ENCODE measurements at places on chromosomes 11 and 22.

DNA sequence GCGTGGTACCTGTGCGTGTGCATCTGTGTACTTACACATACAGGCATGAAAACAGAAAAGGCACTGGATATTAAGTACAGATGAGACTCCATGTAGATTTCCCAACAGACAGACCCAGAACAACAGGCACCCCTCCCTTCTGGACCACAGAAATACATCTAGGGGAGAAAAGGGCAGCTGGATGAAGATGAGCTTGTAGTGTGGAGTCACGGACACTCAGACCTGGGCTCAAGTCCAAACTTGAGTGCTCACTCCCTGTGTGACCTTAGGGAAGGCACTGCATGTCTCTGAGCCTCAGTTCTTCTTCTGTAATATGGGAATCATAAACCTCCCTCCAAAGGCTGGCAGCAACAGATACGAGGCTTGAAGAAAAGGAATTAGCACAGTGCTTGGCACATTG, 108.9 kb downstream of the GALNT18 start:
- no peak for DNase-seq

- DNase-seq = peak; percentile 29
These were observed 1.5 kb downstream of the CACNG2 start for GRCh38 chr22:36701965-36702621.

DNA sequence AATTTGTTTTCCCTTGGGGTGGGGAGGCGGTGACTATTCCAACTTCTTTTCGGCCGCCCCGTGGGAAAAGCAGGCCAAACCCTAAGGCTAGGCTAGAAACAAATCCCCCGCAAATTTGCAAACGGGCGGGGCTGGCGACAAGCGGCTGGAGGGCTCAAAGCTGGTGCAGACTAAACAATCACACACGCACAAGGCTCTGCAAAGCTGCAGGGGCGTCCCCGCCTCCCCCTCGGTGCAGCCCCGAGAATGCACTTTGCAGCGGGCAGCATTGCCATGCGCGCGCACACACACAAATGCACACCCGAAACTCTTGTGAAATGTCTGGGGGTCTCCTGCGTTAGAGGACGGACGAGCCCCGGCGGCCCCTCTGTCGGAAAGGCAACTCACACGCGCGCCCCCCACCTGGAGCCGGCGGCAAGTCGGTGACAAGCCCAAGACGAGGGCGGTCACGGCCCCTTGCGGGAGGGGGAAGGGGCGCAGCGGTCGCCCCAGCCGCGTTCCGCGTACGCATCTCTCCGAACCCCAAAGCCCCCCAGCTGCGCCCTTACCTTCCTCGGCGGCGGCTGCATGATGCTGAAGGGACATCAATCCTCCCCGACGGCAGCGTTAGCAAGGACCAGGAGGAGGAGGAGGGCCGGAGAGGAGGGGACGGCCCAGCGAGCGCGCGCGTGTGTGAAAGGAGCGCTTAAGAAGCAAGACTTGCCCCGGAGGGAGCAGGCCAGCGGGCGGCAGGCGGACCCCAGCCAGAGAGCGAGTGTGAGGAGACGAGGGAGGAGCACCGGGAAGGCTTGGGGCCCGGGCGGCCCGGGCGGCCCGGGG, 600 bp downstream of the FCHSD2 start:
- peak; percentile 66 for DNase-seq

- DNase-seq = no peak
These were observed 25.2 kb upstream of the LRRC32 start for GRCh38 chr11:76695771-76696170.

GRCh38 chr11:43723617-43724016, 43.1 kb downstream of the HSD17B12 start:
- DNase-seq = peak; percentile 35

GRCh38 chr22:40463683-40464082, 93.3 kb downstream of the SGSM3 start:
- no peak for DNase-seq

GRCh38 chr11:131810541-131810940, 440.1 kb downstream of the NTM start:
- DNase-seq = no peak

GRCh38 chr22:45762545-45763235, 91.1 kb downstream of the ATXN10 start:
- no peak for DNase-seq

GRCh38 chr11:65891219-65892136, 1.0 kb downstream of the CCDC85B start:
- no peak for DNase-seq

DNA sequence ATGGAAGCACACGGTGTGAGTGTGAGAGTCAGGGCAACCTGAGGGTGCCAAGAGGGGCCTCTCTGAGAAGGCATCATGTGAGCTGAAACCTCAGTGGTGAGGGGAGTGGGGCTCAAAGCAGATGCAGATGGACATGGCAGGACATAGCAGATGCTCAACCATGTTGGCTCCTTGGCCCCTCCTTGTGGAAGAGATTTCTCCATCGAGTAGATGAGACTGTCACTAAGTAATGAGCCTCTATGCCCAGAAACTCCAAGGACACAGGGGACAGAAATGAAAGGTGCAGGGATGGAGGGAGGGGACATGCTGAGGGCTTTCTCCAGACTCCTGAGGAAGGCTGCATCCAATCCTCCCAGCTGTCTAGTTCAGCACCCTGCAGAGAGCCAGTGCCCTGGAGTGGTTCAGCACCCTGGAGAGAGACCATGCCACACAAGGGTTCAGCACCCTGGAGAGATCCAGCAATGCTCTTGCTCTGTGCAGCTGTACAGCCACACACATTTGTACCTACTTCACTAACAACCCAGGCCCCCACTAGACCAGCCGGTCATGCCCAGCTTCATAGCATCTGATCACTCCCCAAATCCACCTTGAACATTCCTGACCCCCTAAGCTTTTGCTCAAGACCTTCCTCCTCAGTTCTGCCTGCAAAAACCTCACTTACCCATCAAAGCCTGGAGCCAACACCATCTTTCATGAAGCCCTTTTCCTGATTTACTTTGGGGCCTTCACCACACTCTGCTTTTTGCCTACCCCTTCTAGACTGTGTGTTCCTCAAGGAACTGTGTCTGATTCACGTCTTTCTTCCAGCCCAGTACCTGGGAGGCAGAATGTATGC, 252.0 kb downstream of the CTTN start:
- no peak for DNase-seq

DNA sequence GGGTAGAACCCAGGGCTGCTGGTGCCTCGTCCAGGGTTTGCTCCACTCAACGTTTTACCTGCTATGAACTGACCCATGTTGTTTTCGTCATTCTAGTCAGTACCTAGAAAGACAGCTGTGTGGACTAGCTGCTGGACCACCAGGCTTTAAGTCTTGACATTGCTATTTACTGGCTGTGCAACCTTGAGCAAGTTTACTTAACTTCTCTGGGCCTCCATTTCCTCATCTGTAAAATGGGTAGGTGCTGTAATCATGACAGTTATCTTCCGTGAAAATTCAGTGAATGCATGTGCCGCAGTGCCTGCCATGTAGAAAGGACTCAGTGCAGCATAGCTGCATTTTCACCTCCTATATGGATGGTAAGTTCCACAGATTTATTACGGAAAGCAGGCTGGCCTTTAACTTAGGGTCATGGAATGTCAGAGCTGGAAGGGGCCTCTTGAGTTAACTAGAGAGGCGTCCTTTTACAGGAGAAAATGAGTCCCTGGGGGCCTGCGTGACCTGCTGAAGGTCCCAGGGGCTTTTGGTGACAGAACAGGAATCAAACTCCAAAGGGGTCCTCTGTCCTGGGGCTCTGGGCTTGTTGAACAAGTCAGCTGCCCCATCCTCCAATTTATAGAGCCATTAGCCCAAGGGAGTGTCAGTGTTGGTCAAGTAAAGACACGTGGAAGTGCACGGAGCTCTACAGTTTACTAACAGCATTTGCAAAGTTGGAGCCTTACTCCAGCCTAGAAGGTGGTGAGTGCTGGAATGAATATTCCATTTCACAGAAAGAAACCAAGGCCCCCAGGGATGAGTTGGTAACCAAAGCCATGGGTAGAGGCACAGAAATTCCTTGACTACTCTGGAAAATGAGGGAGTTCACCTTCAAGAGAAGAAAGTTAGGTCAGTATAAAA, 12.0 kb upstream of the MALAT1 start:
- no peak for DNase-seq

DNA sequence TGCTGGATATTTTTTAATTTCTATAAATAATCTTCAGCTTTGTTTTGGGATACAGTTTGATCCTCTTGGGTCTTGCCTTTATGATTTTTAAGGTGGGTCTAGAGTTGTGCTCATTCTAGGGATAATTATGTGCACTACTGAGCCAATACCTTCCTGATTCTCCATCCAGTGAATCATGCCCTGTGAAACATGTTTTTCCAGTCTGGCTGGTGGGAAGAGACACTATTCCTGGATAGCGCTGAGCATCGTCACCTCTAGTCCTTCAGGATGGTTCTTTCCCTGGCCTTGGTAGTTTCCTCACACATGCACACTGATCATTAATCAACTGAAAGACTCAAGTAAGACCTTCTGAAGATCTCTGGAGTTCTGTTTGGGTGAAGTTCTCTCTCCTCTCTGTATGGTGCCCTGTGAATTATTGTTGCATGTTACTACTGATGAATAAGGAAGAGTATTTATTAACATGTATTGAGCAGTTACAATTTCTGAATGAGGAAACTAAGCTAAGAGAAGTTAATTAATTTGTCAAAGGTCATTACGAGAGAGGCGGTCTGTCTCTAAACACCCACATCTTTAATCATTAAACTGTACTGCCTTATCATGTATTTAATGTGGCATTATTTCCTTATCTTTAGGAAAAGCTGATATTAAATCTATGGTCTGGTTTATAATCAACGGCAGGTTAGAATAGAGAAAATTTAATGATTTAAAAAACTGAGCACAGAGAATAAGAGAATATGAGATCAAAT, 39.1 kb upstream of the LIPT2 start:
- no peak for DNase-seq

DNA sequence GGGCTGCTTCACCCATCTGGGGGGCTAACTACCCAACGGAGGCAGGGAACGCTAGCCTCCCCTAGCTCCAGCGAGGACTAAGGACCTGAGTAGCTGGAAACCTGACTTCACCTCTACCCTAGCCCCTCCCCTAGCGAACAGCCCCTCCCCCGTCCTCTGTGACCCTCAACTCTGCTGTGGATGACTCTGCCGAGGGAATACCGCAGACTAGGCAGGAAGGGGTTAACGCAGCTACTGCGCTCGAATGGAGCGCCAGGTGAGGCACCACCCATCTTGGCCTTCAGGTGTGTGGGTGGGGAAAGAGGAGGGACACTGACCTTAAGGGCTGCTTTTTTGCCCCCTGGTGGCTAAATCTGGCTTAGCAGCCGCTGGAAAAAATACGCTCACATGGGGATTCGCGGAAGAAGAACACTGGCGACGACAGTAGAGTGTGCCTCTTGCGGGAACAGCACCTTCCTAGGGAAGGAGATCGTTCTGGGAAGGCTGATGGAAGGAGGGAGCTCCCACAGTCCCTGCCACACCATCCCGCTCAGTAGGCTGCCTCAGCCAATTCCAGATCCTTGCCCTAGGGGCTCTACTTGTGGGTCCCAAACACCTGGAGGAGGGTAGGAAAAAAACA, 4.5 kb upstream of the BCL9L start:
- DNase-seq = peak; percentile 80

DNA sequence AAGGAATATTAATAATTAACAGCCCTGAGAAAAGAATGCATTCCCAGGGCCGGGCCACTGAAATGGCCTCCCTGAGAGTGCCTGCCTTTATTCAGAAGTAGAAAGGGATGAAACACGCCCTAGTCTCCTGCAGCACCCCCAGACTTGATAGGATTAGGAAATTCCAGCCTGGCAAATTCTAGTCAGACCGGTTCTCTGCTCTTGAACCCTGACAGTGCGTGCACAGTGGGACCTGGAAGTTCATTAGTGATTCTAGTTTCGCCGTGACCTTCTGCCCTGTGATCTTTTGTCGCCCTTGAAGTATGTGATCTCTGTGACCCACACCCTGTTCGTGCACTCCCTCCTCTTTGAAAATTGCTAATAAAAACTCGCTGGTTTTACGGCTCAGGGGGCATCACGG, 2.1 kb upstream of the GSTP1 start:
- no peak for DNase-seq

DNA sequence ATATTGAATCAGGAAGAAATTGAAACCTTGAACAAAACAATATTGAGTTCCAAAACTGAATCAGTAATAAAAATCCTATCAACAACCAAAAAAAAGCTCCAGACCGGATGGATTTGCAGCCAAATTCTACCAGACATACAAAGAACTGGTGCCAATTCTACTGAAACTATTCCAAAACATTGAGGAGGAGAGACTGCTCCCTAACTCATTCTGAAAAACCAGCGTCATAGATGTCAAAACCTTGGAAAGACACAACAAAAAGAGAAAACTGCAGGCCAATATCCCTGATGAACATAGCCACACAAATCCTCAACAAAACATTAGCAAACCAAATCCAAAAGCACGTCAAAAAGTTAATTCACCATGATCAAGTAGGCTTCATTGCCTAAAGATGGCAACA, 353.8 kb downstream of the TMEM135 start:
- no peak for DNase-seq

- no peak for DNase-seq
These were observed 48.0 kb upstream of the SLC5A1 start for GRCh38 chr22:31995046-31995445.

GRCh38 chr11:31687861-31688260, 123.3 kb downstream of the PAX6 start:
- no peak for DNase-seq

DNA sequence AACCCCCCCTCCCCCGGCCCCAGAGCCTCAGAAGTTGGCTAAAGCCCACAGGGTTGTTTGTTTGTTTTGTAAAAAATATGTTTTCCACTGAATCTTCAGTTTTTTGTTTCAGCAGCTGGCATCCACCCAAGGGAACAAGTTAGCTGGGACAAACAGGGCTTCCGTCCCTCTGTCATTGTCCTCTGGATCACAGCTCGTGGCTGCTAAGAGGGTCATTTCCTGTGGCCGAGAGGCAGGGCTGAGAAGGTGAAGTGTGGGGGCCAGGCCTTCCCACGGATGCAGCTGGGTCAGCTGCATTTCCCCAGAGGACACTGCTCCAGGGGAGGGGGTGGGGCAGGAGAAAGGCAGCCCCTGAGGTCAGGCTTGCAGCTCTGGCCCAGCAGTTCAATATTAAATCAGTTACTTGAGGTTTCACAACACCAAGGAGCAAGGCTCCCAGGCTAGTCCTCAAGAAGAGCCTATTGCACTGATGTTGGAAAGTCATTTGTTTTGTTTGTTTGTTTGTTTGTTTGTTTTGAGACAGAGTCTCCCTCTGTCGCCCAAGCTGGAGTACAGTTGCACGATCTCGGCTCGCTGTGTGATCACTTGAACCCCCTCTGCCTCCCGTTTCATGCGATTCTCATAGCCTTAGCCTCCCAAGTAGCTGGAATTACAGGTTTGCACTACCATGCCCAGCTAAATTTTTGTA, 34.4 kb upstream of the SMTN start:
- peak; percentile 49 for DNase-seq

GRCh38 chr11:120985718-120986569, 38.0 kb upstream of the TBCEL start:
- no peak for DNase-seq

GRCh38 chr11:9796266-9796665, 132.4 kb downstream of the SWAP70 start:
- DNase-seq = no peak

GRCh38 chr11:95565724-95566141, 223.8 kb downstream of the FAM76B start:
- DNase-seq = peak; percentile 62

- no peak for DNase-seq
These were observed 891.3 kb downstream of the BRD1 start for GRCh38 chr22:48936391-48936790.

Data from putamen (tissue), 1 donor.